ENCODE measurements at places on chromosomes 1 and 21.

DNA sequence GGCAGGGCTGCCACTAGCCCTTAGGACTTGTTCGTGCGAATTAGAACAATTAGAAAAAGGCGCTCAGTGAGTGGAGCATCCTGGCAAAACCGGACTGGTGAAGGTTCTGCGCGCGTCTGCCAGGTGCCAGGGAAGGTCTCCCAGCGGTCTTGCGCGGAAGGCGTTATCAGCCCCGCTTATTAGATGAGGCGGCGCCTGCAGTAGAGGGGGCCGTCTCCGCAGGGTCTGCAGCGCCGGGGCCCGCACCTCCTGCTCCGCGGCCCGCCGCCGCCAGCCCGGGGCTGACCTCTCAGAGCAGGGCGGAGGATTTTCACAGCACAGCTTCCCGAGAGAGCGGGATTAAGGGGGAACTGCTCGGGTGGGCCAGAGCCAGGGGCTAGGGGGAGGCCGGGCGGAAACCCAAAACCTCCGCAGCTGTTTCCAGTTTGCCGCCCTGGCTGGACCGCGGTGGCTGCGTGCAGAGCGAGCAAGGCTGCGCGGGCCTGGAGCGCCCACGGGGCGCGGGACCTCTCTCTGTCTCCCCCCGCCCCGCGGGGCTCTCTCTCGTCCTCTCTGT lies 155.2 kb downstream of the FOXD2 start:
- DNase-seq = no peak

GRCh38 chr1:166944186-166944967 lies 31.0 kb downstream of the ILDR2 start:
- no peak for DNase-seq

- DNase-seq = peak; percentile 57
Observed at GRCh38 chr1:234683861-234684632, 74.1 kb upstream of the IRF2BP2 start.

- DNase-seq = no peak
Observed at GRCh38 chr1:25173809-25174340, 58.4 kb downstream of the SYF2 start.

DNA sequence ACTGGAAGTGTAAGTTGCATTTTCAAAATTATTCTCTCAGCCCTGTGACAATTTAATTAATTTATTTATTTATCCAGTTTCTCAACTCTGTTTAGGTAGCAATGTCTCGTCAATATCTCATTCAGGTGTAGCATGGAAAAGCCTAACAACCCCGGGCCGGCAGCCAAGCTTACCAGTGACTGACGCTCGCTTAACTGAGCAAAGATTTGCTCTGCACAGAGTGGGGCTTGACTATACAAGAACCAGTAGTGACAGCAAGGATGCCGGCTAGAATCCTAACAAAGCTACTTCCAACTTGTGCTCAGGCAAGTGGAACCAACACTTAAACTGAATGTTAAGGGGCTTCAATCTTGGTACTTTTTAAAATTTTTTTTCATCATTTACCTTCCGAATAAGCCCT lies 80.9 kb upstream of the ESRRG start:
- no peak for DNase-seq

DNA sequence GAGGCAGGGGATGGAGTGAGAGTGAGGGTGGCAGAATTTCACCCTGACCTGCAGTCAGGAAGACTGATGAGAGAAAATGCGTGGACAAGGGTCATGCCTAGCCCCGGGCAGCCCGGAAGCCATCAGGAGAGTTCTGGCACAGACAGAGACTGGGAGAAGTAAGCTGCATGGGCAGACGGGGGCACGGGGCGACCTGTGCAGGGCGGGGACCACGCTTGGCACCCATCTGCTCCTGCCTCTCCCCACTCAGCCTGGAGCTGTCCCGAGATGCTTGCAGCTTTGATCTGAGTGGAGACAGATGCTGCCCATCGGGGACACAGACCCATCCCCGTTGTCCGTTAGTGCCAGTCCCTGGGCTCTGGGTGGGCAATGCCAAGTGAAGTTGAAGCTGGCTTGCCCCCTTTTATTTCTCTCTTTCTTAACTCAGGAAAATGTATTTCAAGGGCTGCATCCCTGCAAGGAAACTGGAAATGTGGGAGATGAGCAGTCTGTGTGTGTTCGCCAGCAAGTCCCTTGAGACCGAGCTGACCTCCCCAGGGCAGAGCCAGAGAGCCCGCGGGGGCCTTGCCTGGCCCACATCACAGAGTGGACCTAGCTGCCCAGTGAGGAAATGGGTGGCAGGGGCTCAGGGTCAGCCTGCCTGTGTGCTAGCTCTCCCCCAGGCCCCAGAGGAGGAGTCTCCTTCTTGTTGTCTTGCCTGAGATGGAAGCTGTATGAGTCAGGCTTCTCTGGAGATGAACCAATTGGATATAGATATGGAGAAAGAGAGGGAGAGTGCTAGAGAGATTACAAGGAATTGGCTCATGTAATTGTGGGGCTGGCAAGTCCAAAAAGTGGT lies 121.3 kb upstream of the C1orf174 start:
- DNase-seq = no peak

GRCh38 chr1:207495801-207496792 lies at the start of gene CR1:
TSS of gene CR1 (plus strand) at chr1:207496157. CDS start at chr1:207496268, 111 bp downstream.
- DNase-seq = no peak

DNA sequence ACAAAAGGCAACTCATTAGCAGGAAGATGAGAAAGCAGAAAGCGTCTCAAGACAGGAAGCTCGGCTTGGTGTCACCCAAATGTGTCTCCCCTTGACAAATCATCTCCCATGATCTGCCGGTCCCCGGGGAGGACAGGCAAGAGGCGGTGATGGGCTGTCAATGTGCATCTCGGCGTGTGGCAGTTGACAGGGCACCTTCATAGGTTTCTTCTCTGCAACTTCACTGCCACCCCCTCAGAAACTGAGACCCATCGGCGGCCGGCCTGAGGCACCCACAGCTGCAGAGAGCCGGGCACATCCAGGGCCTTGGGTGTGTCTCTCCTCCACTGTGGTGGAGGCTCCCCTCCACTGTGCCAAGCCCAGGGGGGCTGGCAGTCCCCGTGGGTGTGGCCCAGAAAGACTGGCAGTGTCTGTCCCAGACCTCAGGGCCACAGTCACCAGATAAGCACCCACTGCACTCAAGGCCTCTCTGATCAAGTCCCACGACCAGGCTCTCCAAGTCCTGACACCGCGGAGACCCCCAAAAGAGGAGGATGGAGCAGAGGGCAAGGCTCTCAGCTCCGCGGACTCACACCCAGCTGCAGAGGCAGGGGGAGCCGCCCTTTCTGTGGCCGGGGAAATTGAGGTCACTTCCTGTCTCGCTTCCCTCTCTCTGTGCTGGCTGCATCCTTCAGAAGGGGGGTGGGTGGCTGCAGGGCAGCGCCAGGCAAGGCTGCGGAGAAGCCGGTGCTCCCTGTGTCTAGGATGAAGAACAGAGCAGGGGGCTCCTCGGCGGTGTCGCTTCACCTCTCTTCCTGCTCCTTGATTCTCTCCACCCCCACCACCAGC lies 39.6 kb upstream of the LBR start:
- DNase-seq = no peak

- DNase-seq = no peak
Observed at GRCh38 chr1:201142011-201142848, 12.0 kb downstream of the TMEM9 start.

DNA sequence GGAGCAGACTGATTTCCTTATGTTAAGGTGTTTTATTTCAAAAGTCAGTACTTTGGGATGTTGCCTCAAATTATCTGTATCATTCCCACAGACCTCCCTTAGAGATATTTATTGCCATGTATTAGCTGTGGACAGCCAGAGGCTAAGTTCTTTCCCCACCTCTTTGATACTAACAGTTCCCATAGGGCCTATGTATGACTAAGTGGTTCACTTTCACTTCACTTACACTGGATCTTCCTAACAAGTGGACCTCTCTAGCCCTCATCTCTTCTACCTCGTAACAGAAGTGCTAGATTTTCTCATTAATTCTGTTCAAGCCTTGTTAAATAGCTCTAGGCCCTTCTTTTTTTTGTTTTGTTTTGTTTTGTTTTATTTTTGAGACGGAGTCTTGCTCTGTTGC lies 6.2 kb downstream of the TRAF5 start:
- DNase-seq = no peak

- DNase-seq = no peak
Observed at GRCh38 chr1:78972723-78973122, 33.8 kb downstream of the ADGRL4 start.

GRCh38 chr1:207925210-207925609 lies 14.3 kb upstream of the CD34 start:
- no peak for DNase-seq

DNA sequence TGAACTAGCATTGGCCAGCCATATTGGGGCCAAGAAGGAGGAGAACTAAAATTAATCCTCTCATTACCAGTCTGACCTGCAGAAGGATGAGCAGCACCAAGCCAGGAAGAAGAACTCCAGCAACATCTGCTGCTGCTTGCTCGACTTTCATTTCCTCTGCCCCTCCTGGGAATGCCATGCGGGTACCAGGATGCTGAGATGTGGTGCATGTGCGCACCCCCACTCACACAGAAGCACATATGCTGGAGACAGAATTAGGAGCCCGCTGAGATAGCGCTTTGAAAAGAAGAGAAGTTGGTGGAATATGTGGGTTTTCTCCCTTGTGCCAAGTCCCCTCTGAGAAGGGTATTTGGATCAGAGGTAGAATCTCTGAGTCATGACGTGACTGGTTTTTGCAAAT lies 70.4 kb downstream of the PLXNA2 start:
- DNase-seq = no peak

GRCh38 chr1:39574646-39575045 lies 1.9 kb downstream of the PABPC4 start:
- no peak for DNase-seq

GRCh38 chr1:53527368-53527767 lies 68.2 kb downstream of the DMRTB1 start:
- no peak for DNase-seq

DNA sequence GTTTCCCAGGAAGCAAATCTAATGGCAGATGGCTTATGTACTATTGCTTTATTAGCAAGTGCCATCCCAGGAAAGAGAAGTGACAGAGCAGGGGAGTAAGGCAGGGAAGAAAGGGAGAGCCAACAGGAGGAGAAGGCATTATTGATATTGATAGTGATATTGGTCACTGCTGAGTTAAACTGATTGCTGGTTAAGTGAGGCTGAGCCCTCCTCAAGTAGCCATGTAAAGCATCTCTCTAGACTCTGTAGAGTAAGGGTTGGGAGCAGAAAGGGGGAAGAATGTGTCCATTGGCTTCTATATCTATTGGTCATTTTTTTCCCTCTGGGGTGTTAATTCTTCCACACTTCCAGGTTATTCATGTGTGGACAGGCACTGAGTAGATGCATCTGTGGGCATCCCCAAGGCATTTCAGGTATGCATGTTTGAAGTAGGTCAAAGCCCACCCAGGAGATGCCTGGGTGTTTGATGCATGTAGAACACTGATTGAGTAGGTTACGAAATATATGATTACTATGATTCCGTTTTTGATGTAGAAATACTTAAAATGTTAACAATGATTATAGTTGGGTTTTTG lies 290.5 kb upstream of the DPYD start:
- no peak for DNase-seq

- DNase-seq = no peak
Observed at GRCh38 chr1:163914785-163915413, 593.1 kb downstream of the NUF2 start.

DNA sequence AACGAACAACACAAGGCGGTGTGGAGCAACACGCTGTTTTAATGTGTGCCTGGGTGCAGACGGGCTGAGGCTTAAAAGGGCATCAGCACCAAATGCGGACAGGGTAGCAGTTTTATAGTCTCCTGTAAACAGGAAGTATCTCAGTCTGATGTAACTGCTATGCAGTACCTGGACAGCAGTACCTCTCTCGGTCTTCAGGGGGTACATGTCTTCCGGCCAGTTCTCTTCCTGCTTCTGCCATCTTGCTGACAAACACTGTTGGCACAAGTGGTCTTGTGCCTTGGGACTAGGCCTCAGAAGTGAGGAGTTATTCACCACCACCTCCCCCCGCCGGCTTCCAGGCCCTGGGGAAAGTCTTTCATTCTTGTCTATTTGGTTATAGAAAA lies 49.7 kb upstream of the APOBEC4 start:
- no peak for DNase-seq

GRCh38 chr21:40517646-40518045 lies 329.3 kb downstream of the DSCAM start:
- DNase-seq = no peak

DNA sequence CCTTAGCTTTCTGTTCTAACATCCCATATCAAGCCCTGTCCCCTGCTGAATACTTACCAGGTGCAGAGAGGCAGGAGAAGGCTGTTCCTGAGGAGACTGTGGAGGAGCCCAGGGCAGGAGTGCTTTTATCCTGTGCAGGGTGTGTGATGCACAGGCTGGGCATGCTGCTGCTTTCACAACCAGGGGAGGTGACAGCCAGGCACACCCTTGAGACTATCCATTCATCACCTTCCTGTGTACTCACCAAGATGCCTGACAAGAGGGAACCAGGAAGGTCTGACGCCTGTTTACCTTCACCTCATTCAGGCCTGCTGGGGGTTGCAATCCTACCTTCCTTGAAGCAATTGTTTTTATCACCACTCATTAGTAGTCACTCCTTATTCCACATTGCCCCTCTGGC lies at the start of gene LCE3E:
Gene LCE3E (minus strand): TSS at position 100 of the 400 bp plus-strand sequence. CDS start 572 bp downstream, outside the sequence.
- DNase-seq = no peak

- no peak for DNase-seq
Observed at GRCh38 chr21:45267390-45267760, 20.3 kb downstream of the POFUT2 start.

- no peak for DNase-seq
Observed at GRCh38 chr21:31538816-31539215, 120.7 kb upstream of the SOD1 start.

GRCh38 chr1:167912294-167912693 lies 1.6 kb downstream of the ADCY10 start:
- DNase-seq = no peak

DNA sequence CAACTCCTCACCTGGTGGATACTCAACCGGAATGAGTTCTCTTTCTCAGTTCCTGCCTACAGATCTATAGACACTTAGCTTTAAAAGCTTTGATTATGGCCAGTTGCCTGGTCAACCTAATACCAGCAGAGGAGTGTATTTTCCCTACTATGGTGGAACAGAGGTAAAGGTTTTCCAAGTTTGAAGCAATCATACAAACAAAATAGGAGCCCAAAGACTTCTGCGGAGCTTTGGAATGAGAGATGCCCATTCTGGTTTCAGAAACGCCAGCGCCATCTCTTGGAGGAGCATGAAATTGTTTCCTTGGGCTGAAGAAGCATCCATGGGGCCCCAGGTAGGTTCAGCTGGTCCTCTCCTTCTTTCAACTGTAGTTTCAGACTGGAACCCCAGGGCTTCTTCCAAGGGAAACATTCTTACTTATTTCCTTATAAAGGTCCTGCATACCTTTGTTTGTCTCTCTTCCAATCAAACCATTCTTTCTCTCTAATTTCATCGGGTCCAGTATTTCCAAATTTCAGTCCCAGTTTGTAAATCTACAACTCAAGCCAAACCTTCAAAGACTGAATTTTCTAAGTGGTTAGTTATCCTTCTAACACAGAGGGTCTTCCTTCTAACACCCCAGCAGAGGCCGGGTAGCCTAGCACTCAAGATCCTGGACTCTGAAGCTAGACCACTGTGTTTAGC lies 95.9 kb downstream of the KCNJ15 start:
- peak; percentile 31 for DNase-seq

GRCh38 chr21:43268086-43268803 lies 99.4 kb downstream of the CRYAA start:
- no peak for DNase-seq

- DNase-seq = no peak
Observed at GRCh38 chr1:100536031-100536430, 1.9 kb upstream of the GPR88 start.

- no peak for DNase-seq
Observed at GRCh38 chr21:34687065-34687464, 18.3 kb downstream of the CLIC6 start.

GRCh38 chr1:162081316-162081715 lies 11.8 kb downstream of the NOS1AP start:
- DNase-seq = no peak

GRCh38 chr1:235100194-235100772 lies 28.4 kb downstream of the TOMM20 start:
- DNase-seq = no peak

Data from AG09319 (cell line).